ENCODE measurements at places on chromosomes 12 and 14. TPM values are rescaled to one million over a fixed set of nuclear protein-coding genes. Genes with fewer than 3 reads are reported as not detected.

The CAPZA3 gene
- not detected for total RNA-seq

The AP1G2 gene
- total RNA-seq, result 259 TPM

The AICDA gene
- total RNA-seq, result 0.17 TPM

The RBP5 gene
- not detected for total RNA-seq

The RND1 gene
- total RNA-seq, result 4.0 TPM

The CABP1 gene
- 0.29 TPM for total RNA-seq

The KRT76 gene
- not detected for total RNA-seq

The ZFP36L1 gene
- 85.1 TPM for total RNA-seq

The RNASE7 gene
- not detected for total RNA-seq

The PZP gene
- not detected for total RNA-seq

The NUBPL gene
- total RNA-seq, result 8.7 TPM

The ACSM4 gene
- not detected for total RNA-seq

The RHEBL1 gene
- total RNA-seq, result 10.4 TPM

The SLC10A1 gene
- not detected for total RNA-seq

The CLEC14A gene
- total RNA-seq, result not detected

The HSPB8 gene
- total RNA-seq, result not detected

The METTL3 gene
- 72.8 TPM for total RNA-seq

The ASCL1 gene
- not detected for total RNA-seq
